Activated CD8-positive, alpha-beta memory T cell treated with anti-CD3 and anti-CD28 coated beads for 1 hour (primary cell): ENCODE measurements at places on chromosomes 3 and 15.

DNA sequence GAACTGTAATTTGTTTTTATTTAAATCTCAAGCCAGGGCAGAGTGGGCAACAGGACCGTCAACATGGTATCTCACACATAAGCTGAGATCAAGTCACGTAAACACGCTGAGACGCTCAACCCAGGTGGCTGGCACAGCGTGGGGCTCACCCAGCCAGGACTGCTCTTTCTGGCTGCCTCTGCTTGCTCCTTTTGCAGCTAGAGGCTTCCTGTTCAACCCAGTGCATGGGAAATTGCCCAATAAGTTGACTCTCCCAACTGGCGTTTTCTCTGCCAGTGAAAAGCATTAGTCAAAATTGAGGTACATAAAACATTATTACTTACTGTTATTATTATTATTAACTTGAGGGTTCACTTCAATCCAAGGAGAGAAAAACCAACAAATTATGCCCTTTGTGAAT, 398.1 kb downstream of the NR2F2 start:
- no peak for DNase-seq

- DNase-seq, result no peak
These were observed 19.1 kb downstream of the TSEN2 start for GRCh38 chr3:12503126-12503957.

DNA sequence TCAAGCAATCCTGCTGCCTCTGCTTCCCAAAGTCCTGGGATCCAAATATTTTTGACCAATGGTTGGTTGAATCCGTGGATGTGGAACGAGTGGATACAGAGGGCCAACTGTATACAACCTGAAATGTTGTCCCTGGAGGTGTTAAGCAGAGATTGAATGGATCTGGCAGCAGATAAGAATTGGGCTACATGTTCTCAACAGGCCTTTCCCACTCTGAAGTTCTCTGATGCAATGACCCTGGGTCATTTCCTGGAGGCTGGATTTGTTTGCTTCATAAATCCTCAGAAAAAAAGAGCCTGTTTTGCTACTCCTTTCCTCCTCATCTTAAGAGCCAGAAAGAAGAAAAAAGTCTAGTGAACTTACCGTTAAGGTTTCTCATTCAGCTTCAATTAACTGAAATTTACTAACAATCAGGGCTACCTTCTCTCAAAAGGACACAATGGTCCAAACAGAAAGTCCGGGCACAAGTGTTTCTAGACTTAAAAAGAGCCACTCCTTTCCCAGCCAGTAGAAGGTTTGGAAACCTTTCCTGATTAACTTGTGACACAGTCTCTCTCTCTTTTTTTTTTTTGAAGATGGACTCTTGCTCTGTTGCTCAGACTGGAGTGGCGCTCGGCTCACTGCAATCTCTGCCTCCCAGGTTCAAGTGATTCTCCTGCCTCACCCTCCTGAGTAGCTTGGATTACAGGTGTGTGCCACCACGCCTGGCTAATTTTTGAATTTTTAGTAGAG, 6.5 kb downstream of the ARHGEF3 start:
- DNase-seq, result no peak

DNA sequence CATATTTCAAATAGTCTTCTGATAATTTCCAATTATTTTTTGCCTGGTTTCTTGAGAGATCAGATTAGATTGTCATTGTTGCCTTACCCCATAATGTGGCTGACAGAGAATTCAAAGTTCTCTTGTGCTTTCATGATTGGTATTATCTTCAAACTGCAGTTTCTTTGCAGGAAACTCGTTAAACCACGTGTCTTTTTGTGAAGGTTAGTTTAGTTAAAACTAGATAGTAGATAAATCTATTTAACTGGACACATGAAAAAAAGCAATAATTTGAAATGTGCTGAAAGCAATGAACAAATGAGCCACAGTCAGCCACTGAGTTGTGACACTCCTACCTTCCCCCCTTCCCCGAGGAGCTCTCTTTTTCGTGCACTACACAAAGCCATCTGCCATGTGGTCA, 327.5 kb upstream of the UMPS start:
- DNase-seq, result no peak

GRCh38 chr3:119856695-119857094, 74.8 kb downstream of the NR1I2 start:
- no peak for DNase-seq
